ENCODE measurements at places on chromosomes 1 and 21.

DNA sequence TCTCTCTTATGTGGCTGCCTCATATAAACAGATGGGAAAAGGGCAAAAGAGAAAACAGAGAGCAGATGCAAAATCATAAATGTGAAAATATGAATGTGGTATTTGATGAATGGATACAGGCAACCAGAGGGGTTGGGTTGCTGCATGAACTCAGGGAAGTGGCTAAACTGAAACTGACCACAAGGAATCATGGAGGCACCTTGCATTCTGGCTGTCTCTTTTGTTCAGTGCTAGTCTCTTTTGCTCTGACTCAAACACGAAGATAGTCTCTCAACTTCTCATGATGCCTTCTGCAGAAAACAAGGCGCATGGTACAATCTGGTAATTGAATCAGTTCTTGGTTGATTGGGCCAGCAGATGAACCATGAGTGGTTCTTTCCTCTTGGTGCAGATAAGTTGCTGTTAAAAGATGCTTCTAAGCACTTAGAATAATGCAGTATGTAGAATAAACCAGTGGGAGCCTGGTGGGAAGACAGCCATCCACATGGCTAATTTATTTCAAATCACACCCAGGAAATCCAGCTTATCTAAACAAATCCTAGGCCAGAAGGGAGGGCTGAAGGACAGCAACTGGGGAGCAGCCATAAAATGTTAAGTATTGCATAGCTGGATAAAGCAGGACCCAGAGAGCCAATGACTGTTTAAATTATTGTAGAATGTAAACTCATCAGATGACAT, 64.2 kb downstream of the HLX start:
- no peaks in the 10 kb centered on the region for H3K4me1 ChIP-seq
- no peak overlapping the region for H3K4me3 ChIP-seq
- DNase-seq = no peak
- H3K36me3 ChIP-seq = no peaks in the 10 kb centered on the region
- H3K27ac ChIP-seq = no peak overlapping the region

DNA sequence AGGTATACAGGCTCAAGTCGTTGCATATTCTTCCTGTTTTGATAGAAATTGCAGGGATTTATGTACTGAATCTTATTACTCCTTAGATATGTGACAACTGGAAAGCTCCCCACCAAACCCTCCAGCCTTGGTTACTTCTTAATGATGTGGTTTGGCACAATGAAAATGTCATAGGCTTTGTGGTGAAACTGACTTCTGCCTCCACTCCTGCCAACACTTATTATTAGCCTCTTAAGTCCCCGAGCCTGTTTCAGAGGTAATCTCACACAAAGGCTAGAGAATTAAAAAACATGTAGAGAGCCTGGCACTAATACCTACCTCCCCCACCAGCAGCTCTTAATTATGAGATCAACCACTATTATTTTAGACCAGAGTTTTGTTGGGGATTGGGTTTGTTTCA, 4.2 kb downstream of the COX20 start:
- H3K4me1 ChIP-seq = peaks cover 69% of the 10 kb centered on the region
- no peak for DNase-seq
- peaks cover 65% of the 10 kb centered on the region for H3K36me3 ChIP-seq
- no peak overlapping the region for H3K4me3 ChIP-seq

DNA sequence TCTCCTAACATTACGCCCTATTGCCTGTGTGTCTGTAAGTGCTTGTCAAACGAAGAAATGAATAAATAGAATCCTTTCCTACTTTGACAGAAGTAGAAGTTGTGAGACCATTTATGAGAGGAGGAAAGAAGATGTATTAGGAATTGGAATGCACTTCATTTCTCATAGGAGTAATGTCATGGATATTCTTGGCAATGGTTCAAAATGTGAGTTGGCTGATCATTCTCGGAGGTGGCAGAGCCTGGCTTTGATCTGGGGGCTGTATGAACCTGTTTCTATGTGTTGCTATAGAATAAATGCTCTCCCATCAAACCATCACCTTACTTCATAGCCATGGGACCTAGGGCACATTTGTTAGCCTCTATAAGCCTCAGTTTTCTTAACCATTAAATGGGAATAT, 10.1 kb upstream of the SERBP1 start:
- no peaks in the 10 kb centered on the region for H3K36me3 ChIP-seq
- no peaks in the 10 kb centered on the region for H3K27me3 ChIP-seq
- H3K27ac ChIP-seq = no peak overlapping the region
- H3K4me3 ChIP-seq = no peak overlapping the region

GRCh38 chr1:240091614-240092300, at the start of gene FMN2:
Gene FMN2 (plus strand): TSS chr1:240091883. CDS start chr1:240092110, 227 bp downstream.
- H3K36me3 ChIP-seq = no peaks in the 10 kb centered on the region
- H3K27me3 ChIP-seq = peaks cover 51% of the 10 kb centered on the region
- DNase-seq = no peak
- no peak within 1 kb of the TSS for H3K27ac ChIP-seq
- H3K4me3 ChIP-seq = no peak within 1 kb of the TSS

- peaks cover 3% of the 10 kb centered on the region for H3K27me3 ChIP-seq
- no peak for DNase-seq
- no peaks in the 10 kb centered on the region for H3K4me1 ChIP-seq
- no peak overlapping the region for H3K4me3 ChIP-seq
- H3K36me3 ChIP-seq = no peaks in the 10 kb centered on the region
Observed at GRCh38 chr1:37347104-37347649, 127.2 kb upstream of the ZC3H12A start.

- H3K27me3 ChIP-seq = peaks cover 4% of the 10 kb centered on the region
- no peaks in the 10 kb centered on the region for H3K4me1 ChIP-seq
- no peak for DNase-seq
- no peaks in the 10 kb centered on the region for H3K36me3 ChIP-seq
Observed at GRCh38 chr1:37267111-37267835, 207.1 kb upstream of the ZC3H12A start.

- no peak overlapping the region for H3K4me3 ChIP-seq
- H3K36me3 ChIP-seq = no peaks in the 10 kb centered on the region
- no peak for DNase-seq
- H3K4me1 ChIP-seq = peaks cover 5% of the 10 kb centered on the region
- H3K27ac ChIP-seq = no peak overlapping the region
Observed at GRCh38 chr1:33459691-33460090, 12.8 kb upstream of the ZSCAN20 start.

GRCh38 chr1:219090607-219091006, 83.1 kb upstream of the LYPLAL1 start:
- no peak for DNase-seq
- H3K27ac ChIP-seq = no peak overlapping the region
- no peaks in the 10 kb centered on the region for H3K36me3 ChIP-seq

DNA sequence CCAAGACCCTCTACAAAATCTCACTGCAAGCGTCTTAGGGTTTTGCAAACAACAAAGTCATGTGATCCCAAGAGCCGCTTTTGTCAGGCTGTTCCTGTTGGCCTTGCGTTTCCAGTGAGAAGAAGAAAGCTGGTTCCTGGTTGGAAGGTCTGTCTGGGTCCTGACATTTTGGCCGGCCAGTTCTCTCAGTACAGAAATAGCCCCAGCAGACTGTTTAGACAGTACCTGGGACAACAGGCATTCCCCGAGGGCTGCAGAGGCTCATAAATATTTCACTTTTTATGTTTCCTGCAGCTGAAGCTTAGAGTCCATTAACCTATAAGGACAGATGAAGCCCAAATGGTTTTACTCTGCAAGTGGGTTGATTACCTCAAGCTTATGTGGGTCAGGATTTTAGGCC, 8.6 kb downstream of the GPR137B start:
- no peaks in the 10 kb centered on the region for H3K36me3 ChIP-seq
- no peaks in the 10 kb centered on the region for H3K27me3 ChIP-seq

DNA sequence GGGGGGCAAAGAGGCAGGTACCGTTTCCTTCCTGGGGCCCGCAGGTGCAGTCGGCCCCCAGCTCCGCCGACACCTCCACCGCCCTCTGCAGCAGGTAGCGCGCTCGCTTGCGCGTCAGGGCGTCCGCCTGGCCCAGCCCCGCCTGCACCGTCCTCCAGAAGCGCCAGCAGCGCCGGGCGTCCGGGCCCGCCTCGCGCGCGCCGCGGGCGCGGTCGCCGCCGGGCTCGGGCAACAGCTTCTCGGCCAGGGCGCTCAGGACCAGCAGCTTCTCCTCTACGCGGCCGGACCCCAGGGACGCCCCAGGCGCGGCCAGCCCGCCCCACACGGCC, 863 bp downstream of the TARBP1 start:
- peaks cover 46% of the 10 kb centered on the region for H3K4me1 ChIP-seq
- peaks cover 21% of the 10 kb centered on the region for H3K27me3 ChIP-seq
- peak overlapping the region; percentile 76 for H3K4me3 ChIP-seq
- peaks cover 3% of the 10 kb centered on the region for H3K36me3 ChIP-seq

GRCh38 chr1:95287081-95287480, 53.1 kb downstream of the RWDD3 start:
- no peak overlapping the region for H3K27ac ChIP-seq
- H3K4me3 ChIP-seq = no peak overlapping the region
- H3K36me3 ChIP-seq = no peaks in the 10 kb centered on the region
- no peaks in the 10 kb centered on the region for H3K27me3 ChIP-seq
- no peaks in the 10 kb centered on the region for H3K4me1 ChIP-seq
- no peak for DNase-seq

GRCh38 chr1:56707379-56707778, 62.3 kb downstream of the PRKAA2 start:
- no peaks in the 10 kb centered on the region for H3K4me1 ChIP-seq
- DNase-seq = no peak
- H3K27me3 ChIP-seq = no peaks in the 10 kb centered on the region

DNA sequence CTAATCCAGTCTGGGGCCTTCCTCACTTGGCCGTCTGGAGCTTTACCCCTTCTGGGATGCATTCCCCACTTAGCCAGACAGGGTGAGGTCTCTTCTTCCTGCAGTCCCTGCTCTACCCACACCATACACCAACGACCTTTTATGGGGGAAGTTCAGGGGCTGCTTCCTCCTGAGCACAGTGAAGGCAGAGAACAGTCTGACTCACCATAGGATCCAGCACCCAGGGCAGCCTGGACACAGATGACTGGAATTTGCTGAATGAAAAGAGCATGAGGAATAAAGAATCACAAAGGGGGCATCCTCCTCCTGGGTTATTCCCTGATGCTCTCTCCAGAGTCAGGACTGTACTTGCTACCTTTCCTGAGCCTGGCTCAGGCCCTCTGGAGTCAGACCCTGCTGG, 4.6 kb upstream of the FOXE3 start:
- no peak overlapping the region for H3K4me3 ChIP-seq
- DNase-seq = no peak
- no peaks in the 10 kb centered on the region for H3K36me3 ChIP-seq
- H3K4me1 ChIP-seq = peaks cover under 1% of the 10 kb centered on the region
- H3K27me3 ChIP-seq = peaks cover 60% of the 10 kb centered on the region

GRCh38 chr1:247295746-247296145, 35.9 kb downstream of the ZNF496 start:
- H3K27me3 ChIP-seq = no peaks in the 10 kb centered on the region
- H3K4me3 ChIP-seq = no peak overlapping the region
- peaks cover 3% of the 10 kb centered on the region for H3K4me1 ChIP-seq
- no peak overlapping the region for H3K27ac ChIP-seq

- no peak for DNase-seq
- H3K27me3 ChIP-seq = peaks cover 5% of the 10 kb centered on the region
- H3K4me3 ChIP-seq = no peak overlapping the region
- H3K36me3 ChIP-seq = no peaks in the 10 kb centered on the region
- peaks cover 2% of the 10 kb centered on the region for H3K4me1 ChIP-seq
Observed at GRCh38 chr1:4626560-4627319, 27.7 kb upstream of the AJAP1 start.

DNA sequence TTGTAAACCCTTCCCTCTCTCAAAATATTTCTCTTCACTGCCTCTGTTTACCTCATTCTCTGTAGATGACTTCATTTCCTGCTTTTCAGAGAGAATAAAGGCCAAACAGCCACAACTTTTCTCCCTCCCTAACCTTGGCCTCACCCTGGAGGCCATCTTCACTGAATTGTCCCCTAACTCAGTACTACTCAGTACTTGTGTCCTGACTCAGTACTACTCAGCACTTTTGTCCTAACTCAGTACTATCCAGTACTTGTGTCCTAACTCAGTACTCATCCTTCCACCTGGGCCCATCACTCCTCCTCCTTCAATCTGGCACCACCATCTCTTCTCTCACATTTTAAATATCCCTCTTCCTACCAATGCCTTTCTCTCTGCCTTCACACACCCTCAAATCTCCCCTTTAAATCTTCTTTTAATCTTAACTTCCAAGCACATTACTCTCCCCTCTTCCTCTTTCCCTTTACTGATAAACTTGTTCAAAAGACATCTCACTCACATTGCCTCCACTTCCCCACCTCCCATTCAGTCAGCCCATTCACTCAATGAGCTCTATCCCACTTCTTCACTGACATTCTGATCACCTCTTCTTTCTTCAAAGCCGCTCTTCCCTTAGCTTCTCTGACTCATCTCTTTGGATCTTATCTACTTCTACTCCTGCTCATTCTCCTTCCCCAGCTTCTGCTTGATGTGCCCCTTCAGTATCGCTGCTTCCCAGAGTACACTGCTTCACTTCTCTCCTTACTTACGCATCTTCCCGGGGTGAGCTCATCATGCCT, 121.4 kb downstream of the RNF220 start:
- no peaks in the 10 kb centered on the region for H3K27me3 ChIP-seq
- no peaks in the 10 kb centered on the region for H3K36me3 ChIP-seq
- H3K4me3 ChIP-seq = no peak overlapping the region
- no peak overlapping the region for H3K27ac ChIP-seq

GRCh38 chr1:100627936-100628335, 90.0 kb downstream of the GPR88 start:
- no peak for DNase-seq
- H3K4me3 ChIP-seq = no peak overlapping the region
- H3K27ac ChIP-seq = no peak overlapping the region
- H3K4me1 ChIP-seq = peaks cover 6% of the 10 kb centered on the region
- H3K36me3 ChIP-seq = no peaks in the 10 kb centered on the region

- H3K27me3 ChIP-seq = no peaks in the 10 kb centered on the region
- H3K36me3 ChIP-seq = no peaks in the 10 kb centered on the region
- no peak overlapping the region for H3K27ac ChIP-seq
- DNase-seq = no peak
- H3K4me1 ChIP-seq = no peaks in the 10 kb centered on the region
Observed at GRCh38 chr1:170296642-170297041, 150.9 kb downstream of the NTMT2 start.

DNA sequence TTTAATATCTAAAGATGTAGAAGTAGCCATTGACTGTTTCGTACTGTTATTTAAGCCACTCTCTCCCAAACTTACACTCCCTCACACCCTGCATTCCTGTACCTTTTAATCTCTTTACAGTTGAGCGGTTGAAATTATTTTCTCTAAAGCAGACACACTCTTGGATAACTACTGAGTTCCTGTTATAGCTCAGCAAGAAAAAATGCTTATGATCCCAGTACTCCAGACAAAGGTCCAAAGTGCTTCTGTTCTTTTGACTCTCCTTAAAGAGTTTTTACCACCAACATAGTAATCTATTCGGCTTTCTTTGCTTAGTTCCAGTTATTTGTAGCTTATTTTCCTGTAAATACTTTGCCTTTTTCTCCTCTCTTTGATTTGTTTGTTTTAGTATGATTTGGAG, 100.1 kb downstream of the ATF6 start:
- DNase-seq = no peak
- no peaks in the 10 kb centered on the region for H3K4me1 ChIP-seq
- no peak overlapping the region for H3K27ac ChIP-seq

DNA sequence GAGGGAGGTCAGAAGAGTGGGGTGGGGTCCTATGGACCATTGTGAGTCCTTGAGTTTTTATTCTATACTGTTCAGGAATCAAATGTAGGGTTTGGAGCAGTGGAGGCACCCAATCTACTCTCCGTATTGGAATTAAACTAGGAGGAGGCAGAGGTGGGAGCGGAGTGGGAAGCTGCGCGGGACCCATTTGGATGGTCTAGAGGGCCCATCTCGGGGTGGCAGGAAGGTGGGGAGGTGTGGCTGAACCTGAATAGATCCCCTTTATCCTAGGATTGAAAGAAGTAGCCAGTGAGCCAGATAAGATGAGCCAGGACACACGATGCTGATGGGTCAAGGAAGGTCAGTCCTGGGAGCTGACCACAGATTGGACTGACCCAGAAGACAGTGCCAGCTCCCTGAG, 325.8 kb downstream of the AJAP1 start:
- H3K27me3 ChIP-seq = no peaks in the 10 kb centered on the region
- no peak for DNase-seq
- no peaks in the 10 kb centered on the region for H3K4me1 ChIP-seq
- H3K4me3 ChIP-seq = no peak overlapping the region
- no peak overlapping the region for H3K27ac ChIP-seq
